ENCODE measurements at places on chromosomes 16 and 17. TPM values are rescaled to one million over a fixed set of nuclear protein-coding genes. Genes with fewer than 3 reads are reported as not detected.

TNFSF13 gene
- 1.0 TPM for polyA plus RNA-seq

HSBP1 gene
- 289 TPM for polyA plus RNA-seq

CRHR1 gene
- not detected for polyA plus RNA-seq

RAB26 gene
- 3.6 TPM for polyA plus RNA-seq

GPR142 gene
- polyA plus RNA-seq: not detected

ZNF469 gene
- 3.7 TPM for polyA plus RNA-seq
